ENCODE measurements at places on chromosomes 5 and 9. TPM values are rescaled to one million over a fixed set of nuclear protein-coding genes. Genes with fewer than 3 reads are reported as not detected.

PCDHA3 gene
- total RNA-seq: 0.13 TPM

IQGAP2 gene
- total RNA-seq: 1.5 TPM

PFN3 gene
- not detected for total RNA-seq

ORM2 gene
- total RNA-seq: not detected

PCDHB12 gene
- 0.25 TPM for total RNA-seq

SLC34A1 gene
- total RNA-seq: not detected
